ENCODE measurements at places on chromosomes 16 and 17.

GRCh38 chr17:50093807-50094206, 1.3 kb upstream of the PDK2 start:
- DNase-seq: no peak

DNA sequence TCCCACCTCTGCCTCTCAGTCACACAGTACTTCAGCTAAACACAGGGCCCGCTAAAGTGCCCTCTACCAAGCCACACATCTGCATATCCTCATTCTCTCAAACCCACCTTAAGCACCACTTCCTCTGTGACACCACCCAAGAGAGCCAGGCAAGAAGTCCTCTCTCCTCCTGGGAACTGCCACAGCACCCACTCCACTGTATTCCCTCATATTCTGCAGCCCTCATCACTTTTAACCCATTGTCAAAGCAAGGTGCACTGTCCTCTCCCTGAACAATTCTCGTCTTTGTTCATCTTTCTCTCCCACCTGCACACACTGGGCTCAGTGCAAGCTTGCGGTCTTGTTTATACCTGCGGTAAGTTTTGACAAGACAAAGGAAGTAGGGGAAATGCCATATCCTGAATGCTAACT, 13.6 kb downstream of the CHD9 start:
- no peak for DNase-seq

GRCh38 chr16:17724242-17724898, 253.6 kb upstream of the XYLT1 start:
- no peak for DNase-seq

DNA sequence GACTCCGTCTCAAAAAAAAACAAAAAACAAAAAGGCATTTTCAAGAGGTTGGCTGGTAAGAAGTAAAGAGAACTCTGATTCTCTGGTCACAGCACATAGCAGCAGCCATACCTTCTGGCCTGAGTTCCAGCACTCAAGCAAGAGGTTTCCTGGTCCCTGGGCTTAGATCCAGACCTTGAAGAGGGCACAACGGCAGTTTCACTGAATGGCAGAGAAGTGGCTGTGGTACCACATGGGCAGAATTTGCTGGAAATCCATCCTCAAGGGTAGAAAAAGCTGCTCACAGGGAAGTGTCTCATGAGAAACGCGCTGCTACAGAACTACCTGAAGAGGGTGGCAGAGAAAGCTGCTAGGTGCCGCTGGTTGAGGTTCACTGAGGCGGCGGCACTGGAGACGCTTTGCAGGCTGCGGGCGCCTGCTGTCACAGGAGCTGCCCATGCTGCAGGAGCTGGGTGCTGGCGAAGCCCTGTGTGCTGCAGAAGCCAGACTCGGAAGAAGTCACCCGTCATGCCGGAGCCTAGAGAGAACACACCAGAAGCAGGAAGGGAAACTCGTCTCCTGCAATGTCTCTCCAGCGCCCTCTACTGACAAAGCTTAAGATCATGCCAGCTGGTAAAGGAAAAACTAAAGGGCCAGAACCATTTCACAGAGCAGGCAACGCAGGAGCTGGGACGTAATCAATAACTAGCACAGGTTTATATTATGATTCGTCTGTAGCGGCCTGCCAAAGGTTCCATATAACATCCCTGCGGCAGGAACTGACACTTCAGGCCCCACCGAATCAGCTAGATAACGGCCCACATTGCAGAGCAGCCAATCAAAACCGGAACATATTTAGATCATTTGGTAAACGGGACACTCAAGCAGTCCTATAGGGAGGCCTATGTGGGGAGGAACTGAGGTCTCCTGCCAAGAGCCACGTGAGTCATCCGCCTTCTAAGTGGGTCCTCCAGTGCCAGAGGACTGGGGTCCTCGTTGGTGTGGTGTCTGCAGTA, 5.4 kb upstream of the ZNF213 start:
- peak; percentile 92 for DNase-seq

DNA sequence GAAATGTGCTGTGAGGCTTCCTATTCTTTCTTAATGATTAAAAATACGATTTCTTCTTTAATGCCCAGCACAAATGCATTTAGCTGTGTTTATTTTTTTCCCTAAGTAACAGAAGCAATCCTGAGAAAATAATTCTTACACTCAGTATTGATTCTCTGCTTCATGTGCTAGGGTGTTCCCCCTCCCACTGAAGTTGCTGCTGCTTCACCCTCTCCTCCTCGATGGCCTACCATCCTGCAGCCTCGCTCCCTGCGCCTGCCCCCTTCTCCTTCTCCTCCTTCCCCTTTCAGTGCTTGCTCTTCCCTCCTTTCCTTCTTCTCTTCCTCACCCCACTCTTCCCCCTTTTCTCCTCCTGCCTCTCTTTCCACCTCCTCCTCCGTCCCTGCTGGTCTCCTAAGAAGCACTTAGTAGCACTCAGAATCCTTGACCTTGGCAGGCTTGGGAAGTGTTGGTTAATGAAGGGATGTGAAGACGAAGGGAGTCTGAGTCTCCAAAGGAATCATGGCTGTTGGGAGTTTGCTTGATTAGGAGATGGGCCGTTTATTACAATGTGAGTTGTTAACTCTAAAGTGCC, 119.7 kb downstream of the RPTOR start:
- no peak for DNase-seq

DNA sequence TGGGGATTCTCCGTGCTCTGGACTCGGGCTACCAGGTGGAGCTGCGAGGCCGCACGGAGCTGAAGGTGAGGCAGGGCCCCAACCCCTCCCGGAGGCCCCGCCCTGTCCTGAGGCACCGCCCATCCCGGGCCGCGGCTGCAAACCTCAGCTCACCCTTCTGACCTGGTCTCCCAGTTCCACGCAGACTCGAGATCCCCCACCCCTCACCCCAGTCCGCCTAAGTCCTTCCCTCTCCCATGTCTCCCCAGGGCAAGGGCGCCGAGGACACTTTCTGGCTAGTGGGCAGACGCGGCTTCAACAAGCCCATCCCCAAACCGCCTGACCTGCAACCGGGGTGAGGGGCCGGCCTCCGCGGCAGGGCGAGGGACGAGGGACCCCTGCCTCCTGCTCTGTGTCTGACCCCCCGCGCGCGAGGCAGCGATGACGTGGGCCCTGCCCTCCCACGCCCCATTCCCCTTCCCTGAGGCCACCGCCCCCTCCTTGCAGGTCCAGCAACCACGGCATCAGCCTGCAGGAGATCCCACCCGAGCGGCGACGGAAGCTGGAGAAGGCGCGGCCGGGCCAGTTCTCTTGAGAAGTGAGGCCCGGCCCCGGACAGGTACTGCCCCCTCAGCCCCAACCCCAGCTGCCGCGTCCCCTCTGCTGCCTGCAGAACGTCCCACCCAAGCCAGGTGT, 13.7 kb downstream of the GUCY2D start:
- no peak for DNase-seq

- no peak for DNase-seq
Observed at GRCh38 chr17:63997341-63998048, 656 bp upstream of the PRR29 start.

DNA sequence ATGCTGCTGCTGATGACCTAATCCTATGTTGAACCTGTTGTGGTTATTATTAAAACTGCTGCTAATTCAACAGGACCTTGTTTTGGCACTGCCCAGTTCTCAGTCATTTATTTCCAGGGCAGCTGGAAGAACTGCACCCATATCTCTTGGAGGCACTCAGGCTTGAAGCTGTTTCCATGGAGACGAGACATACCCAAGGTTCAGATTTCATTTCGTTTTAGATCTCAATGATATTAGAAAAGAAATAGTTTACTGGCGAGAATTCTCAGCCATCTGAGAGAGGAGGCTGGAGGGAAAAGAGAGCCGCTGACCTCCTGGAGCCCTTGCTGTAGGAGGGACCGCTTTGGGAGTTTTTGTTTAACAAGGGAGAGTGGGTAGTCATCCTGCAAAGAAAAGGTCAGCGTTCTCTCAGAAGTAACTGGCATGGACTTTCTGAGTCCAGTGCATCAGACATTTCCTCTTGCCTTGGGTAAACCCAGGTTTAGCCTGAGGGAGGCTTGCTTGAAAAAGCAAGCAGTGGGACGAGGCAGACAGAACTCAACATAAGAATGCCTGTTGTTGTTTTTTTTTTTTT, 75.4 kb downstream of the YPEL2 start:
- DNase-seq: no peak

DNA sequence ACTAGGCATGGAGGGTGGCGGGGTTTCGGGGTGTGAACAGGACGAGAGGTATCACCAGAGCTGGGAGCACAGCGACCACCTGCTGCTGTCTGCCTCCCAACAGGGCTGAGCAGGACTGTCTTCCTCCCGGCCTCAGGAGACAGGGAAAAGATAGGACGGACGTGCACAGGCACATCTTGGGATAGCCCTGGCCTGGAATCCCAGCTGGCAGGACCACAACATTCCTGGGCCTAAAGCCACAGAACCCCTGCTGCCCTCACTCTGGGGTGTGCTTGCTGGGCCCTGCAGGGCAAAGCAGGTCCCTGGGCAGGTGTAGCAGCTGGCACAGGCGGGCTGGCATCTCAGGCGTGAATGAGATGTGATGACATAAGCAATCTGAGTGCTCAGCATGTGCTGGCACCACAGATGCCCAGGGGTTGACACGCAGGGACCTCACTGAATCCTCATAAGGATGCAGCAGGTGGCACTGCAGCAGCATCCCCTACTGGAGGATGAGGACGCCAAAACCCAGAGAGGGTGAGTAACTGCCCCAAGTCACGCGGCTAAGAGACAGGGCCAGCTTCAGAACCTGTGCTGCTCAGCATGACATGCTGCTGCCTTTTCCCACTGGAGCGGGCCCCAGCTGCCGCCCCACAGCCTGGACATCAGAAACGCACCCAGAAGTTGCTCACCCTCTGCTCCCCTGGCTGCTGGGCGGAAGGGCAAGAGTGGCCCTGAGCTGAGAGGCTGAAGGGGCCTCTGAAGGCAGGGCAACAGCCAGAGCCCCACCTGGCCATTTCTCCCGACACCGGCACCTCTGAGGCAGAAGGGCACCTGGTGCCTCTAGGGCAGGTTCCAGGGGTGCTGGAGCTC, 7.1 kb downstream of the CORO7 start:
- DNase-seq: no peak

- DNase-seq: no peak
Observed at GRCh38 chr17:1852327-1852726, 22.5 kb downstream of the RPA1 start.

DNA sequence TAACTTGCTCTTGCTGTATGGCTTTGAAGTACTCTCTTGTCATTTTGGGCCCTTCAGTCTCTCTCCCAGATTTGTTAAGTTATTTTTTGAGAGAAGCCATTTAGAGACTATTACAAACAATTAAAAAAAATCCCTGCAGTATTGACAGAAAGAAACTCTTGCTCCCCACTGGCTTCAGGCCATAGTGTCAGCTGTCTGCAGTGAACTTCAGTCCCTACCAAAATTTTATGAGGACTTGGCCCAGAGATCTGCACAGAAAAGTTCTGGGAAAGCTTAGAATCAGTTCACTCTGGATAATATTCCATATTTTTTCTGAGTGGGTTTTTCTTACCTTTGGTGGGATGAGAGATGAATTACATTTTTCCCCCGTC, 30.9 kb upstream of the SUPT4H1 start:
- no peak for DNase-seq
